CD4-positive, alpha-beta T cell treated with Interleukin-4 for 1 hour (primary cell): ENCODE measurements at places on chromosomes 3 and 15.
A peak's percentile ranks its signal among the peaks of the same experiment; 100 is the strongest.

DNA sequence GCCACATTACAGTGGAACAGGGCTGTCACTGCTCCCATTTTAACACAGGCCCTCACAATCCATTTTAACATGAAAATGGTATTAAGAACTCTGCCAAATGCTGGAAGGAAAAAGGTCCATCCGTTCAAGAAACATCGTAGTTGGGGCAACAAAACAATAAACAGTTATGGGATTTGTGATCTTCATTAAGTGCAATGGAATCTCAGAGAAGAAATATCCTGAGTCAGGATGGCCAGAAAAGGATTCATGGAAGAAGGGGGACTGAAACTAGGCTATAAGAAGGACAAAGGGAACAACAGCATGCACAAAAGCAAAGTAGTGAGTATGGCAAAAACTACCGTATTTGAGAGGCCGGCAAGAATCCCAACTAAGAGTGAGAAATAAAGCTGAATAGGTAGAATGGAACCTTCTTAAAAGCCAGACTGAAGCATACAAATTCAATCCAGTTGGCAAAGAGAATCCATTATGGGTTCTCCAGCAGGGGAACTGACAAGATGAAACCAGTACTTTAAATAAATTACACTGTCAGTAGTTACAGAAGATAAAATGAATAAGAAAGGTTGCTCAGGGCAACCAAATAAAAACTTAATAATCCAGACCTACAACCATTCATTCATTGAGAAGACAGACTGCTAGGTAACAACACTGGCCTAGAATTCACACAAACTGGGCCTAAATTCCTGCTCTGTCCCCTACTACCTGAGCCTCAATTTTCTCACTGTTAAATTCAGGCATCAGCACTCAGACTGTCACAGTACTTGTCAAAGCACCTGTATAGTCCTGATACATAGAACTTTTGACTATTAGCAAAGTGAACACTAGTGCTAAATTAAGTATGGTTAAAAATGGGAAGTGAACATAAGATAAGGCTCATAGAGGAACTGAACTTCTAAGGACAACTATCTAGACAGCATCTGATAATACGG, 6.3 kb downstream of the TBL1XR1 start:
- DNase-seq: peak; percentile 24

DNA sequence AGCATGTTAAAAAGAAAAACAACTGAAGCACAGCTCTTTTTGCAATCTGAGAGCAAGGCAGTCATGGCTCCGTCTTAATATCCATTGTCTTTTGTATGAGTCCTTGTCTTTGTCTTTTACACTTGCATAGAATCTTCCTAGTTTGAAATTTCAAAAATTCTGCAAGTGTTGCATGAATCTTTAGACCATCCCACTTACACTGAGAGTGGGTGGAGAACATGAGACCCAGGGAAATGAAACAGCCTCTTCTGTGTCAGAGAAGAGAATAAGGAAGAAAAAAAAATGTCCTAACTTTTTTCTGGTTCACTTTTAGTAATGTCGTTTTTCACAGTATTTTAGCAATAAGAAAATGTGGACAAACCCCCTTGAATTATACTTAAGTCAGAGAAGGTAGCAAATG, 12.1 kb upstream of the DCLK3 start:
- no peak for DNase-seq

DNA sequence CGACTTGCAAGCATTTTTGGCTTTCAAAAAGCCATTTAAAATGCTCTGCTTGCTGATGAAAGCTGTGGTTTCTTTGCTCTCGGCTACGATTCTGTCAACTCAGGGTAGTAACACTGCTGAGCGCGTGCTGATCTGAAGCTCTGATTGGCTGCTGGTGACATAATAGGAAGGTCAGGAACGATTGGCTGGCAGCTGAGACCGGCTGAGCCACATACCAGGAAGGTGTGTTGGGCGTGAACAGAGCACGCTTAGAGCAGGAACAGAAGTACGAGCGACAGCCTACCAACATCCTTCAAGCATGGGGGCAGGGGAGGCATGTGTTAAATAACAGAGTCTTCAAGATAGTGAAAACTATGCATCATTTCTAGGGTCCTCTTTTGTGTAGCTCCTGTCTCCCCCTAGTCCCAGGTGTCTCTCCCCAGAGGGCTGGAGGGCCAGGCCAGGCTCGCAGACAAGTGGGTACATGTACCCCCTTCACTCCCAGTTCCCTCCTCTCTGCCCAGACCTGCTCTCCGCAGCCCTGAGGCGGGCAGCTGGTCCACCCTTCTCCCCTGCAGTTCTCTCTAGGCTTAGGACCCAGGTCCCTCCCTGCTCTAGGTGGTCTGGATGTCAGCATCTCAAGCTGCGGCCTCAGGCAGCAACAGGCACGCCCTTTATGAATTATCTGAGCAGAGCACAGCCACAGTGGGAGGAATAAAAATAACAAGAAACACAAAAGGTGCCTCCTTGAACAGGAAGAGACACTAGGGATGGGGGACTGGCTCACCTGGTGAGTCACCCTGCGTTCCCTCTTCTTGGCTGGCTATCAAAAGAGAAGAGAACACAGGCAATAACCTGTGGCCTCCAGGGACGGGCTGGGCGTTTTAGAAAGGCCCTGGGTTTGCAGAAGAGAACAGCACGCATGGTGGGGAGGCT, 76.0 kb downstream of the TAMM41 start:
- peak; percentile 90 for DNase-seq

GRCh38 chr3:88940296-88940695, 167.1 kb upstream of the EPHA3 start:
- no peak for DNase-seq
